Spleen (tissue), 13 donors: ENCODE measurements at places on chromosomes 5 and 9. TPM values are rescaled to one million over a fixed set of nuclear protein-coding genes. Genes with fewer than 3 reads are reported as not detected.

GRCh38 chr9:132768932-132769905 lies 99.0 kb downstream of the GTF3C4 start:
- peak; percentile 83 for DNase-seq

GRCh38 chr9:127825319-127826051 lies 22.8 kb downstream of the FPGS start:
- DNase-seq, result peak; percentile 85

- peak; percentile 83 for DNase-seq
These were observed 43.1 kb downstream of the POLR1E start for GRCh38 chr9:37528652-37529471.

BTNL8 gene
- total RNA-seq, result 5.2 TPM

EFNA5 gene
- 12.7 TPM for total RNA-seq

- peak; percentile 83 for DNase-seq
These were observed 716 bp upstream of the OTULIN start for GRCh38 chr5:14663734-14664269.

DNA sequence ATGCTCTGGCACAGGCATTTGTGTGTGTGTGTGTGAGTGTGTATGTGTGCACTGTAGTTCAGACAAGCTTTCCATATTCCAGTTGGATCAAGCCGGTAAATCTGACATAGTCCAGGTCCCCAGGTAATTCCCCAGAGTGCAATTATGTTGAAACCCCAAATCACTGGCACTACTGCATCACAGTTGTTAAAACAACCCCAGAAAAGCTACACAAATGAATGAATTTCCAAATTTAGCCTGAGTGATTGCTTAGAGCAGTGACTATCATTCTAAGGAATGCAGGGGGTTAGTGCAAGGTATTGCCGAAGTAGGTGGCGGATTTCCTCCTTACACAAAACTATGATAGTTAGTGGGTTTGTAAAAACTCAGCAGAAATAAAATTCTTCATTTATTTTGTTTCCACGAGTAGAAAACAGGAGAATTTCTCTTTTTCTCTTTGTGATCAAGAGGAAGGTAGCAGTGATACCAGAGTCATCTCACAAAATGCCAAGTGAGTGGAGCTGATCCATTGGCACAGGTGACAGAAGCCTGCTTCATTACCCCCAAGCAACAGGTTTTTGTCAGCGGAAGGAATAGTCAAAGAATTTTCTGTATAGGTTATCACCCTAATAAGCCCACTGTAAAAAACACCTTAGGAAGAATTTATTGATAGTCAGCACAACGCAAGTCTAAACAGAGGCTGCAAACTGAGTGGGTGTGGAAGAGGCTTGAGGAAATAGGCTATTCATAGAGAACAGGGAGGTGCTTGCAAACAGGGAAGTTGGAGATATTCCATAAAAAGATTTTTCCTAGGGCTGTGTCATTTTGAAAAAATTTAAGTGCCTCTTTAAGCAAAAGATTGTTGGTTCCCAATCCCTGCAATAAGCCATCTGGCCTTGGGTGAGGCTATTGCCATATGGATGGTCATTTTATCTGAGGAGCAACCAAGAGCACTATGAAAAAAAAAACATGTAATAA lies 385.1 kb downstream of the CHSY3 start:
- no peak for DNase-seq

DNA sequence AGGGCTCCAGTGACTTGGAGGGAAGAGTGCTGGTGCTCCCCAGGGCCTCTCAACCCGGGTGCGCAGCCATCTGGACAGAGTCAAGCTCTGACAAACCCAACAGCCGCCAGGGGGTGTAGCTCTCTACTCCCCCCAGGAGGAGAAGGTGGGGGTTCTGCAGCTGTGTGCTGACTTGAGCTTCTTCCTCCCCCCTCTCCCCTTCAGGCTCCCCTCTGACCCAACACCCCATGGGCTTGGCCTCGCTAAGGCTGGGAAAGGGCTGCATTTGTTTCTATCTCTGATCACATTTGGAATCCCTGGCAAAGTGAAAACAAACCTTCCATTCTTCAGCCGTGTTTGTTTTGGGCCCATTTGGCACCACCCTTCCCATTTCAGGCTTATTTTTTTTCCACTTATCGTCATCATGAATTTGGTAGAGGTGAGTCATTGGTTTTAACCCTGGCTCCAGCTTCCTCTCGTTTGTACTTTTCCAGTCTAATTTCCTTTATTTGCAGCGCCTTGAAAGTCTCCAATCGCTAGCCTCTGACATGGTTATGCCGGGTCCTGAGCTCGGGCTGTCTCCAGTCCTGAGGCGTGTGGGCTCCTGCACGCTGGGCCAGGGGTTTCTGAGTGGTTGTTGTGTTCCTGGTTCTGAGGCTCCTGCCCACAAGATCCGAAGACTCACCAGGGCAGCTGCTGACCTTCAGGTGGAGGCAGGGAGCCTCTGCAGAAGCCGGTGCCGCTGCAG lies 36.1 kb downstream of the DAP start:
- no peak for DNase-seq

DNA sequence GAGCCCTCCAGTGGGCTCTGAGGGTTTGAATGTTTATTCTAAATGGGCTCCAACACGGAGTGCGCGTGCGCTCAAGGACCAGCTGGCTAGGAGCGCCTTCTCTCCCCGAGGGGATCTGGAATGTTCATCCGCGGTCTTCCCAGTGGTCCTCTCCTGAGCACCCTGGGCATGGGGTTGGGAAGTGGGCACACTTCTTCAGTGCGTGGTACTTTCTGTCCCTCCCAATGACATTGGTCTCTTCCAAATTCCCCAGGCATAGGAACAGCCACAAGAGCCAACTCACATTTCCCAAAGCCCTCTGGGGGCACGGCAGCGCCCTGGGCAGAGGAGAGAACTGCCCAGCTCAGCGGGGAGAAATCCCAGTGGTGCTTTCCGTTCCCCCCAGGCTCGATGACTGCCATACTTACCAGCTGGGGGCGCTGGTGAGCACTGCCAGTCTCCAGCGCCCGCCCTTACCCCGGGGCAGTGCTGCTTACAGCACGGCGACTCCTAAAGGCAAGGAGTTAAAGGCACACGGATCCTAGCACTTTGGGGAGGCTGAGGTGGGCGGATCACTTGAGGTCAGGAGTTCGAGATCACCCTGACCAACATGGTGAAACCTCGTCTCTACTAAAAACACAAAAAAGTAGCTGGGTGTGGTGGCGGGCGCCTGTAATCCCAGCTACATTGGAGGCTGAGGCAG lies 29.9 kb upstream of the OBP2B start:
- DNase-seq, result peak; percentile 86

DNA sequence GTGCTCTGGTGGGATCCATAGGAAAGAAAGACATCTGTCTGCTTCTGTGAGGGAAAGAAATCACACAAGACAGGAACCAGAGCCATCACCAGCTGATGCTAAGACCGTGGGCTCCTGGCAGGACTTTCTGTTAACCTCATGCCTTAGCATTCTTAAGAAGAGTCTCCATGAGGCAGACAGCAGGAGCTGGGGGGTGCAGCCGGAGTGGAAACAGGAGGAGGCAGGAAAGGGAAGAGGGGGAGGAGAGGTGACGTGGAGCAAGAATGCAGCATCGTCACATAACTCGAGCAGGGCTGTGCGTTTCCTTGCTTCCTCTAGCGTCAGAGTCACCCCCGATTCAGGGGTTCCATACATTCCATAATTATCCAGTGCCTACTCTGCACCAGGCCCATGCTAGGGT lies 53.6 kb downstream of the ERGIC1 start:
- no peak for DNase-seq
